RWPE1 (cell line): ENCODE measurements at places on chromosomes 2 and 18.

- no peak for DNase-seq
Observed at GRCh38 chr2:55965276-55965675, 41.7 kb upstream of the EFEMP1 start.

GRCh38 chr2:24761866-24762265, 31.3 kb downstream of the PTRHD1 start:
- no peak for DNase-seq

- no peak for DNase-seq
Observed at GRCh38 chr2:129765678-129766351, 213.7 kb upstream of the RAB6C start.

DNA sequence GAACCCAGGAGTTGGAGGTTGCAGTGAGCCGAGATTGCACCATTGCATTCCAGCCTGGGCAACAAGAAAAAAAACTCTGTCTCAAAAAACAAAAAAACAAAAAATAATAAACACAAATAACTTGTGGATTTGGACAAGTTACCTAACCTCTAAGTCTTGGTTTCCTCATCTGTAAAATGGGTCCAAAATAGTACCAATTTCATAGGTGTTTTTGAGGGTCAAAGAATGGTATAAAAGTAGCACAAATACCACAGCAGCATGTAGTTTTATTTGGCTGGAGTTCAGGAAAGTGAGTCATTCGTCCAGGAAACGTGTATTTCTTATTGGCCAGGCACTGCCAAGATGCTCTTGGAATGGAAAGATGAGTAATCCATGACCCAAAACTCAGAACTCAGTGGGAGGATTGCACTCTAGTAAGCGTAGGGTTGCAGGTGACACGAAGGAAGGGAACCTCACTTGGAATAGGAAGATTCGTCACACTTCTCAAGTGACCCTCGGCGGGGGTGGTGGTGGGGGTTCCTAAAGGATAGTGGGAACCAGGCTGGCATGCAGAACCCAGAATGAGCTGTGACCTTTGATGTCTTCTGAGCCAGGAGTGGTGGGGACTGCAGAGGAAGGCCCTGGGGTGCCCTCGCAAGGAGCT, 24.4 kb downstream of the GRHL1 start:
- DNase-seq: peak; percentile 98

GRCh38 chr2:195414537-195415100, 242.4 kb upstream of the SLC39A10 start:
- no peak for DNase-seq

GRCh38 chr2:164620873-164621763, at the start of gene GRB14:
Gene GRB14, minus strand, starts transcription at chr2:164621482. Its CDS starts 173 bp downstream, at chr2:164621309.
- DNase-seq: peak; percentile 62

DNA sequence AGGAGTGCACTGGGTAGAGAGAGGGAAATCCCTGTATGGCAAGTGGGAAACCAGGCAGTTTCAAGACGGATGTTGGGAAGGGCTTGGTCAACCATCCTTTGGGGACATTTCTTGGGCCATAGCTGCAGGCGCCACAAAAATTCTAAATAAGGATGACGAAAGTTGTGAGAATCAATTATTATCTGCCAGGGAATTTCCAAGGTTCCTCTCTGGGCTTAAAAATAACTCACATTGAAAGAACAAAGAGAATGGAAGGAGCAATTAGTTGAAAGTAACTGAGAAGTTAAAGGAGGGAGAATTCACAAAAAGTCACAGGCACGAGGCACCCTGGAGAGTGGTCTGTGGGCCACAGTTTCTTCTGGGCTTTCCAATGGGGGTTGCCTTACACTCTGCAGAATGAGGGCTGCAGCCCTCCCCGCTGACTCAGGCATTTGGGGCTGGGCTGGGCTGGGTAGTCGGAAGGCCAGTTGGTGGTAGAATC, 195.7 kb downstream of the SMAD7 start:
- DNase-seq: no peak

- no peak for DNase-seq
Observed at GRCh38 chr2:10738192-10738591, 16.8 kb downstream of the ATP6V1C2 start.

- DNase-seq: no peak
Observed at GRCh38 chr2:25362434-25363145, 20.9 kb upstream of the DNMT3A start.

GRCh38 chr2:15747603-15748471, 156.2 kb downstream of the DDX1 start:
- DNase-seq: no peak

DNA sequence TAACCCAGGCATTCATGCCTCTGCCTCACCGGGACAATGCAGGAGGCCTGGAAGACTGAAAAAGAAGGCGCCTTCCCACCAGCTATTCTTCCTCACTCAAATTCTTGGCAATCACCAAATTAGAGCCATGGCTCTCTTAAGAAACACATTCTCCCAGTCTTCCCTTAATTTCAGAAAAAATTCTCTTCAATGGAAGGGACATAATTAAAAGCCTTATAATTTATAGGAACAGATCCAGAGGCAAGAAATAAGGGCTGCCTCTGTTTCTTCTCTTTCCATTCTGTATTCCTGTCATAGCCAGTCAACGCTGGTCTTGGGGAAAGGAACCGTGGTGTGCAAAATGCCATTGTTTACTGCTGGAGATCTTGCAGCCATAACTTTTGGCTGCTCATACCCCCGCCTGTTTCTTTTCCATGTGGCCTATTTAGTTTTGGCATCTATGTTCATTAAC, 32.8 kb downstream of the DTNA start:
- DNase-seq: no peak

GRCh38 chr2:120552800-120553481, 182.7 kb upstream of the GLI2 start:
- DNase-seq: peak; percentile 86

DNA sequence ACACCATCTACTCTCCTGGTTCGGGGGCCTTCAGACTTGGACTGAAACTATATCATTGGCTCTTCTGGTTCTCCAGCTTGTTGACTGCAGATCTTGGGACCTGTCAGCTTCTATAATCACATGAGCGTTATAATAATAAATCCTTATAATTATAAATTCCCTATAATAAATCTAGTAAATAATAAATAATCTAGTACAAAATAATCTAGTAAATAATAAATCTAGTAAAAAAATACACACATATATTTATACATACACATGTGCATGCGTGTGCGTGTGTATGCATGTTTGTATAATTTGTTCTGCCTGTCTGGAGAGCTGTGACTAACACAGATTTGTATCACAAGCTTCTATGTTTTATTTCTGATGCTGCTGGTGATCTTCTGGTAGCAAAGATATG, 40.8 kb downstream of the KATNAL2 start:
- no peak for DNase-seq

- DNase-seq: no peak
Observed at GRCh38 chr18:57122936-57123510, 23.9 kb upstream of the BOD1L2 start.

GRCh38 chr2:10331702-10332401, 29.1 kb downstream of the HPCAL1 start:
- DNase-seq: no peak

- DNase-seq: no peak
Observed at GRCh38 chr2:6637330-6637729, 228.4 kb downstream of the CMPK2 start.

- DNase-seq: no peak
Observed at GRCh38 chr2:162086904-162087303, 12.9 kb upstream of the DPP4 start.

DNA sequence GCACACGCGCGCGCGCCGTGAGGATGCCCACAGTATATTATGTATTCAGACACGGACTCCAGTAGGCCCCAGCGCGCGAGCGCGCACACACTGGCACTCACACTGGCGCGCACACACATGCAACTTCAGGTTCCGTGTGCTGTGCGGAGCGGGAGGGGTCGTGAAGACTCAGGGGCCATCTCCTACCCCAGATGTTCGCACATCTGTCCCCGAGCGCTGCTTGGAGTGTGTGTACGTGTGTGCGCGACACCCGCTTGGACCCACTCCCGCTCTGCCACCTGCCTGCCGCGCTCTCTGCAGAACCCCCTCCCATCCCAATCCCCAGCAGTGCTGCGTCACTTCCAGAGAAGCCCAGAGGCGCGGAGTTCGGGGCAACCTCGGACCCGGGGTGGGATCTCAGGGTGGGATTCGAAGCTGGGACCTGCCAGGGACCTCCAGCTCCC, 2.6 kb downstream of the NRP2 start:
- no peak for DNase-seq

DNA sequence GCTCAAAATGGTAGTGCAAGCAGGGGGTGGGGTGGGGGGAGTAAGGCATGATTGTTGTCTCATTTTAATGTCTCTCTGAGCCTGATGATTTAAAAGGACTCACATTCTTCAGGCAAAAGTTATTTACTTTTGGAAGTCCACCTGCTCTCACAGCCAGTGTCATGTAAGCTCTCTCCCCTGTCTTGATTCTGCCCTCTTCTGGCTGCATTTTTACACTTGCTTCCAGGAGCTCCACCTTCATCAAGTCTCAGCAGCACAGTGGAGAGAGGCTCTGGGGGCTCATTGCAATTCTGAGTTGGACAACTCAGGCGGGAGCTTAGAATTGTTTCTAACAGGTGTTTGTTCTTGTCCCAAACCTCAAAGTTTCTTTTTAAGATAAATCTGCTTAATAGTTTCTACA, 39.2 kb downstream of the GNAL start:
- DNase-seq: peak; percentile 29
